ENCODE measurements at places on chromosomes 11 and 22.

- DNase-seq, result no peak
Observed at GRCh38 chr11:30326906-30327305, 4.0 kb downstream of the ARL14EP start.

GRCh38 chr11:37026741-37027140, 428.7 kb upstream of the RAG2 start:
- no peak for DNase-seq

DNA sequence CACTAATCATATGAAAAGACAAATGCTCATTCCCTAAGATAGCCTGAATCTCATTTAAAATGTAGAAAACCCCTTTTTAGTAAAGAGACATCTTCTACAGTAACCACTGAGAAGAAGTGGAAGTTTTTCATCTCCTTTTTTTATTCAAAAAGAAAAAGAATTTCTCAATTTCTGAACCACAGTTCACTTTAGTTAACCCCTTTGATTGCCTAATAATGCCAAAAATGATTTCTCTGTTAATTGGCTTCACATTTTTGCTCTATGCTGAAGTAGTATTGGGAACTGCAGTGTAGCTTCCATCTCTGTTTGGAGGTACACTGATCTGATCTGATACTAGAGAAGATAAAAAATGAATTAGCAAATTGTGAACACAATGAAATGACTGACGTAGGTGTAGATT, 58.3 kb downstream of the CD44 start:
- DNase-seq, result no peak

DNA sequence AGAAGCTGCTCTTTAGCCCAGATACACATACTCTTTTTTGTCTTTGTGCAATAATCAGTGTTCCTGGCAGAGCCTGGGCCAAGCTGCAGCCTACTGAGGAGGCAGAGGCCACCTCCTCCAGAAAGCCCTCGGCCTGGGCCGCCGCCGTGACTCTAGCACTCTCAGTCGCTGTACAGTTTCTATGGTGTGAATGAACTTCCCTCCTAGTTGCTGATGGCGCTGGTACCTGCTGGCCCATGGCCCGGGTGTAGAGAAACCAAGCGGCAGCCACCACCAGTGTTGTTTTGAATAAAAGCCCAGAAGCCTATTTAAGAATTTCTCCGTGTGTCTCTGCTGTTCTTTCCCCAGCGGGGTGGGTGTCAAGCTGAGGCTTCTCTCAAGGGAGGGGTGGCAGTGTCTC, 118.9 kb downstream of the CACNA1I start:
- no peak for DNase-seq

- no peak for DNase-seq
Observed at GRCh38 chr22:49216579-49216978, 611.1 kb downstream of the BRD1 start.

GRCh38 chr11:134562941-134563471, 151.0 kb upstream of the B3GAT1 start:
- no peak for DNase-seq

GRCh38 chr11:130783323-130783722, 133.0 kb downstream of the SNX19 start:
- DNase-seq, result no peak

DNA sequence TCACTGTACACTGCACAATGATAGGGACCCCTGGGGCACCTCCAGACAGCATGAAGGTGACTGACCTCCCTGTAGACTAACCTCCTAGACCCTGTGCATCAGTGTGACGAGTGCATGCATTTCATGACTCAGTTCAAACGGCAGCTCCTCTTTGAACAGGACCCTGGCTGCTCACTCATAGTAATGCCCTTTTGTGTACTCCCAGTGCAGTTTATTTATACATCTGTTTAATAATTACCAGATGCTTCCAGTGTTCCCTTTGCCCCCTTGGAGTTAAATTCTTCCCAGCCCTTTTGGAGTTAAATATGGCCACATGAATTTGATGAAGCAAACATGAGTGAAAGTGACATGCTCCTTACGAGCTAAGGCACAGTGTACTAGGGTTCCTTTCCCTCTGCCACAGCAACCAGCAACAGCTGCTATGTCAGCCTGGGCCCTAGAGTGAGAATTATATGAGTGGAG, 72.4 kb downstream of the PANX1 start:
- DNase-seq, result no peak

DNA sequence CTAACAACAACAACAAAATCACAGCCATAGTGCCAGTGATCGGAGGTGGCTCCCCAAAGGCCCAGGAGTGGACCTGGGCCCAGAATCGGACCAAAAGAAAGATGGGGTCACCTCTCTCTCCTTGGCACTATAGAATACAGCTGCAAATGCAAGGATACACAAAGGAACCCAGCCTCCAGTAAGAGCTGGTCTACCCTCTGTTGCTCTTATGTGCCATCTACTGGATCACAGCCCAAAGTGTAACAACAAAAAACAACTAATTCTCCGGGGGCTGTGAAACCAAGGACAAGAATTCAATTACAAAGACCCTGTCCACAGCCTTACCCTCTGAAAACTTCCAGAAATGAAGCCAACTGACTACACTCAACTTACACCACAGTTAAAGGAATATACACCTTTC, 21.6 kb downstream of the OR8G5 start:
- no peak for DNase-seq

DNA sequence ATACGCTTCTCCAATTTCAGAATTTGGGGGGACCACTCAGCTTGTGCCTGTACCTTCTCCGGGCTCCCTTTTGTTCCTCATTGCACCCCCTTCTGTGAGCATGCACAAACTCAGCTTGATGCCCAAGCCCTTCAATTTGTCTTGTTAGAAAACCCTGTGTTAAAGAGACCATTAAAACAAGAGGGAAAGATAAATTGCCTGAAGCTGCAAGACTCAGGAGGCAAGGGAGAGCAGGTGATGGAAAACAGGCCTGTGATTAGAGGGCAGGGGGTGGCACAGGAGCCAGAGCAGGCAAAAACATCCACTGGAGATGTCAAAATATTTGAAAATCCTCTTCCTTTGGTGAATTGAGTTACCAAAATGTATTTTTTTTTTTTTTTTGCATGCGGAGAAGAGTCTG, 121.7 kb downstream of the MIAT start:
- DNase-seq, result no peak
